ENCODE measurements at places on chromosomes 1 and 21.
A peak's percentile ranks its signal among the peaks of the same experiment; 100 is the strongest.

- DNase-seq, result no peak
Measured at GRCh38 chr1:172401892-172402291, 18.6 kb upstream of the C1orf105 start.

DNA sequence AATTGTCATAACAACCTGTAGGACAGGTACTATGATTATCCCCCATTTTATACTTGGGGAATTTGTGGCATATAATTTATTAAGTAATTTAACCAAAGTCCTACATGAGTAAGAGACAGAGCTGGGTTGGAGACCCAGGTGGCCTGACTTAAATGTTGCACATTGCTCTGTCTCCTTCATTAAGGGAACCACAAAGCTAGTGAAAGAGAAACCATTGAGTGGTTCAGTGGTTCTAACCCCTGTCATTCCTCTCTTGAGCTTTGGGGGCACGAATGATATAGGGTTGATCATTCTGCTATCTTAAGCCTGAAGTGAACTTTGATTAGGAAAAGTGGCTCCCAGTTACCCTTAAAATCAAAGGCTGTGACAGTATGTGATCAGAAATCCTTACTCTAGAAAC, 5.3 kb upstream of the MAP3K7CL start:
- no peak for DNase-seq

DNA sequence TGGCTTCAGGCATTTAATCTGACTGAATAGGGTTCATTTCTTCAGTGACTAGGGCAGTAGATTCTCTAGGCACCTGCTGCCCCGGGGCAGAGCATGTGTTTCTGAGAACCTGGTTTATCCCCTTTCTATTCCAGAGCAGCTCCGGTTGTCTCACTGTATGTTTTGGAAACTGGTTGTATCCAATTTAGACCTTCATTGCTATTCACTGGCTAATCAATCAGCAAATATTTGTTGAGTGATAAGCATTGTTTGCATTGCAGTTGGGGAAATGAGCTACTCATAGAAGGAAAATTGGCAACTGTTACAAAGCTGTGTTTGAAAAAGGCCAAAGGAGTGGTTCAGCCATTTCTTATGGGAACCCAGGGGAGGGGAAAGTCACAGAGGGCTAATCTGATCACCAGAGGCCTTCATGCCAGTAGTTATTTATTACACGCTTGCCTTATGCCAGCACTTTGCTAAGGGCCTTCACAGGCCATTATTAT, 2.9 kb downstream of the QSOX1 start:
- no peak for DNase-seq

GRCh38 chr1:116766616-116767469, 12.6 kb downstream of the CD2 start:
- DNase-seq, result peak; percentile 42

GRCh38 chr1:7376676-7377075, 394.4 kb upstream of the VAMP3 start:
- no peak for DNase-seq

GRCh38 chr1:155083865-155084721, 5.5 kb downstream of the EFNA3 start:
- DNase-seq, result peak; percentile 31

- no peak for DNase-seq
Measured at GRCh38 chr1:165854101-165854845, 26.9 kb downstream of the UCK2 start.
